ENCODE measurements at places on chromosomes 5 and 9.

GRCh38 chr5:83492331-83492730 lies 20.8 kb downstream of the VCAN start:
- DNase-seq: no peak

- no peak for DNase-seq
These were observed 23.2 kb upstream of the LVRN start for GRCh38 chr5:115939059-115939458.

GRCh38 chr9:129185991-129186390 lies 7.9 kb upstream of the IER5L start:
- no peak for DNase-seq

- no peak for DNase-seq
These were observed 36.7 kb downstream of the ANKRD31 start for GRCh38 chr5:75199946-75200345.

DNA sequence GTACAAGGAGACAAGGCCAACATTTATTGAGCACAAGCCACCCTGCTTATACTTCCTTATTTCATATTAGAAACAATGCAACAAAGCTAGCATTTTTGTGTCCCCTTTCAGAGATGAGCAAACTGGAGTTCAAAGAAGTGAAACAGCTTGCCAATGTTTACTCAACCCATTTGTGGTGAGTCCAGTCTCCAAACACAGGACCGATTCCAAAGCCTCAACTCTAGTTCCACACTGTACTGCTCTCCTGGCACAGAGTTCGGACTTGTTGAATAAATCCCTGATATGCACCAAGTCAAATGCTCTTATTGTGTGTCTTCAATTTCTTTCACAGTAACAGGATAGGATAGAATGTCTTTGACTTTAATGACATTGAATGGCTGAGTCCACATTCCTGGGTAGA lies 604.8 kb upstream of the BRINP1 start:
- DNase-seq: no peak

DNA sequence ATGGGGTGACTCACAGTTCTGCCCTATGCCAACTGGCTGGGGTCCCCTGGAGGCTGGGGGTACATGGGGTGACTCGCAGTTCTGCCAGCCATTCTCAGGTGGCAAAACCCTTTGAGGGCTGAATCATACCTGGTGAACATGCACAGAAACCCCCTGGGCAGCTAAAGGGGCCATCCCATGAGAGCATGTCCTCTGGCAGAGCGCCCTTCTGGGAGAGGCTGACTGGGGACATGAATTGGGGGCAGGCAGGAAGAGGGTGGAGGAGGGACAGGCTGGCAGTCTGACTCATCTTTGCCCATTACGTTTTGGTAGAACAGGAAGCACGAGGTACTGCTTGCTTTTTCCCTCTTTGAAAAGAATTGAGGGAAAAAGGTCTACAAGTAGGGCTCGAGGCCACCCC lies 16.7 kb downstream of the TRAF1 start:
- DNase-seq: no peak

DNA sequence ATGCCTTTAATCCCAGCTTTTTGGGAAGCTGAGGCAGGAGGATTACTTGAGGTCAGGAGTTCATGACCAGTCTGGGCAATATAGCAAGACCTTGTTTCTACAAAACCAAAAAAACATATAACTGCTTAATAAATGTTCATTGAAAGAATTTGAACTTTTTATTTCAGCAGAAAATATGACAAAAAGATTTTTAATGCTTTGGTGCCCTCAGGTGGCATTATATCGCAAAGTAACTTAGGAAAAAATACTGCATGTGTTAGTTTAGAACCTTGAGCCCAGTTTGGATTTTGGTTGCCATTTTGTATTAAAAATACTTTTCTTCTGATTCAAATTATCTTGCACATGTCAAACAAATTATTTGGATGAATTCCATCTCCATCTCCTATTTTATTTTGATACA lies 103.2 kb downstream of the GPBP1 start:
- DNase-seq: no peak

DNA sequence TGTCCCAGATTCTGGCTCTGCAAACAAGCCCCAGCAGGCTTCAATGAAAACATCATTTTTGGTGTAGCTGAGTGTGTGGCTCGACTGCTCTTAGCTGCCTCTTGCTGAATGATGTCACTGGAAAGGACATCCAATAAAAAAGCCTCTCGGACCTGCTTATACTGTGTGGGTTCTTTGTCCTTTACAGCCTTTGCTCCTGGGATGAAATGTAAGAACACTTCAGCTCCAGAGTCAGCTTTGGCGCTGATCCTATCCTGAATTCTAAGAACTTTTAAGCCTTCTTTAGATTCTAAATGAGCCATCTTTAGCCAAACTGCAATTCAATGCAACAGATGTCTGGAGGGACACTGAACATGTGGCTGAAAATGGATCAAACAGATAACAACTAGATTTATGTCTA lies 404.6 kb upstream of the C9orf72 start:
- DNase-seq: no peak

DNA sequence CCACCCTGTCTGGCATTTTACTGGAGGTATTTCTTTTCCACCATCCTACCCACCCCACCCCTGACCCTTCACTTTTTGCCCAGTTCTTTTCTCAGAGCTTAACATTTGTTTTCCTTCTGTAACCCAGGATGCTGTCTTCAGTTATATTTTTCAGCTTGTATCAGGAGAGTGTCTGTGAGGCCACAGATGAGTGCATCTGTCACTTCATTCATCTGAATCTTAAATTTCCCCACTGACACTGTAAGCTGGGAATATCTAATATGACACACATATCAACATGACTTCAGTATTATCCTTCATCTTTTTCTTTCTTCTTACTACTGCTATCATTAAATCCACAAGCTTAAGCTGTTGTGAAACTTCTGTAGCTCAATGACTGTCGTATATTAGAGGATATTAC lies 4.9 kb downstream of the MARCHF3 start:
- no peak for DNase-seq

DNA sequence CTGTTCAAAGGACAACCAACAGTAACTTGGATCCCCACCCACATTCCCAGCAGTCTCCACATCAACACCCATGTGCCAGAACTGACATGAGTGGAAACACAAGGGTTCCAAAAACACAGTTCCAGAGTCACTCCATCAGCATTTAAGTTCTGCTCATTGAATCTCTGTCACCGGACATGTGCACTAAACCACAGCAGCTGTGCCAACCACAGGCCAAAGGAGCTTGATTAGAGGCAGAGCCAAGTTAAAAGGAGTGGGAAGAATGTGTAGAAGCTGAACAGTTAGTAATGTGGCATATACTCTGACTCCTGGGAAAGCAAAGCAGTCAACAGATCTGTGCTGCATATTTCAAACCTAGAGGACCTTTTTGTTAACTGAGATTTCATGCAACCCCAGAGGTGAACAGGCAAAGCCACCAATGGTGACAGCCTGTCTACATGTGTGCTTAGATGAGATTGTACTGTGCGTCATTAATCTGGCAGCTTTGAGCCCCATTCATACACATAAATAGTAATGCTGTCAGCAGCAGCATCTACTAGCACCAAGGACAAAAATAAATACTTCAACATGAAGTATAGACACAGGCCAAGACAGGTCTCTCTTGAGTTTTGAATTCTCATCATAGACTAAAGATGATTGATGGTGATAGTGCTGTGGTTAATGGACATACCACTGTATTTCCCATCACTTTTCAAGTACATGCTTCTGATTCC lies 16.4 kb upstream of the FST start:
- no peak for DNase-seq

DNA sequence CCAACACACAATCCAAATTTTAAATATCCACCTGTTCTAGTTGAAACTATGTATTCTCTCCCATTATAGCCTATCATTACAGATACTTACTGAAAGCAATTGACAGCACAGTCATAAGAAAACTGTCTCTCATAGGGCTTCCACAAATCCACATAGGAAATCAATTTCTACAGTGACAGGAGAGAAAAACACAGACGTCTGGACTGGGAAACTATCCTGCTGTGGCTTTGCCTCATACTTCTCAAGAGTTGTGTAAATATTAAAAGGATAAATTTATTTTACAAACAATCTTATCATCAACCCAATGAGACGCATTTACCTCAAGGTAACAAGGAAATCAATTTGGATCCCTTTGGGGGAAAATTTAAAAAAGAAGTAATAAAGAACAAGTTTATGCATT lies 517.5 kb downstream of the EFNA5 start:
- DNase-seq: no peak

- no peak for DNase-seq
These were observed 172.9 kb upstream of the SMIM23 start for GRCh38 chr5:171612749-171613148.

DNA sequence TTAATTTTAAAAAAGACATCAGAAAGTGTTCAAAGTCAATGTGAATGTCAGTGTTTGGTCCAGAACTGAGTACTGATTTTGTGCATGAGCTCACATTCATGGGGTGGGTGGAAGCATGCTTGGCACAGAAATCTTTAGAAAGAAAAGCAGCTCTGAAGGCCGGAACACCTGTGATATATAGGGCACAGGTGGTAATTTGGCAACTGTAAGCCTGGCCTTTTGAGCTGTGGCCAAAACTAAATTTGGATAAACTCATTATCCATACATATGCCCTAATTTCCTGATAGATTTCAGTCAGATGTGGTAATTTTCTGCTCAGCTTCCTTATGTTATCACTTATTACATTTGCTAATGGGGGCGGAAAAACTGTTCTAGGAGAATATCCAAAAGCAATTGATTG lies 211.4 kb downstream of the HCN1 start:
- no peak for DNase-seq

DNA sequence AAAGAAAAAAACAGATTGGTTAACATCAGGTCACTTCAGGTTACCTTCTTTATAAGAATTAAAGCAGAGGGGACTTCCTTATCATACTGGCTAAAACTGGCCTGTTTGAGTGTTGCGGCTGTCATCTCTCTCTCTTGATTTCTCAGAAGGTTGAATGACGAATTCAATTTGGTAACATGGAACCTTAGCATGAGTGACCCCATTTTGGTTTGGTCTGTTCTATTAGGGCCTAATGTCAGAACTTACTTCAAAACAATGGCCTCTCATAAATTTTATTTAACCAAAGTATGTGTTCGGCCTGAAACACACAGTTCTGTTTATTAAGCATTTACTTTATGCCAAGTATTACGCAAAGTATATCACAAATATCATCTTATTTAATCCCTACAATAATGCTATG lies 147.5 kb downstream of the CAAP1 start:
- DNase-seq: no peak

DNA sequence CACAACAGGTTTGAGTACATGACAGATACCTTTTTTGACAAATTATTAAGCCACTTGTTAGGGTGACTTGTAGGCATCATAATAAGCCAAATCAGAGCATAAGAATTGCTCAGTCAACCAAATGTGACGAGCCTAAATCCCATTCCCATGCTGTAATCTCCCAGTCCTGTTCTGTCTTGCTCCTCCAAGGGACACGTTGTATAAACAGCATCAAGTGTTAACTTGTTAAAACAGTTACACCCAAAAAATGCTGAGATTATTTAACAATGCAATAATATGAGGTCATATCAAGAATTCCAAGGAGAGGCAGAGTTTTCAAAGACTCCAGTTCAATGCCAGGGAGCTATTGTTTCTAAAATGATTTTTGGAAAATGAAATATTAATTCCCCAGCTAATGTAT lies 76.2 kb downstream of the SH3TC2 start:
- DNase-seq: no peak

All from iPS DF 19.7 (cell line).